Esophagus squamous epithelium (tissue), 5 donors: ENCODE measurements at places on chromosomes 5 and 9.

GRCh38 chr5:164748861-164749260, 1243.4 kb downstream of the MAT2B start:
- DNase-seq = no peak

- no peak for DNase-seq
Observed at GRCh38 chr9:2570615-2571479, 50.7 kb upstream of the VLDLR start.

DNA sequence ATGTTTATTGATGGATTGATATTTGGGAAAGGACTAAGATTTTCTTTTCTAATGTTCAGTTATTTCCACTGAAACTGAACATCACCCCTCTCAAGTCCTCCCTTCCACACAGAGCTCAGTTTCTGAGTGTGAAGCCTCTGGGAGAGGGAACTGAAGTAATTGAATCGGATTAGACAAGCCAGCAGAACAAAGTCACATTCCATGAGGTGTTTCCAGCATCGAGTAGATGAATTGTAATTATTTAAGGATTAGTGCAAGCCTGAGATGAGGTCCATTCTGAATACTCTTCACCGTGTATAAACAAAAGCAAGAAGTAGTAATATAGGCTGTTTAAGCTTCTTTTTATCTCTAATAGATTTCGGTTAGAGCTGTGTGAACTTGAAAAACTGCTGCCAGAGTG, 2060.5 kb downstream of the MAT2B start:
- no peak for DNase-seq

DNA sequence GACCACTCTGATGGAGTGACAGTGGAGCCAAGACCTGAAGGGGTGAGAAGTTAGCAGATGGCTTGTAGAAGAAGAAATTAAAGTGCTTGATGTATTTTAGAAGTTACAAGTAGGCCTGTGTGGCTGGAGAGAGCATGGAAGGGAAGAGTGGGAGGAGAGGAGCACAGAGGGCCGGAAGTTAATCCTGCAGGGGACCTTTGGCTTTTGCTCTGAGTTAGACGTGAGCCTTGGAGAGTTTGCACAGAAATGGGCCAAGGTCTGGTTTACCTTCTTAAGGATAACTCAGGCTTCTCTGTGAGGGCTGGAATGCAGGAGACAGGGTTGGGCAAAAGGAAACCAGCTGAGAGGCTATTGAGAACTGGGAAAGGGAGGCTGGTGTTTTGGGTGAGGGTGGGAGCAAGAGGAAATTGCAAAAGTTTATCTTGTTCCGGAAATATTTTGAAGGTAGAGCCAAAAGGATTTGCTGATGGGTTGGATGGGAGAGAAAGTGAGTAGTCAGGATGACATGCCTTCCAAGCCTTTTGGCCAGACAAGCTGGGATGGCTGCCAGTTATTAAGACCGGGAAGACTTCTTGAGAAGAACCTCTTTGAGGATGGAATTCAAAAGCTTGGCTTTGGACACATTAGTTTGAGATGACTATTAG, 17.5 kb upstream of the F2RL1 start:
- DNase-seq = no peak

DNA sequence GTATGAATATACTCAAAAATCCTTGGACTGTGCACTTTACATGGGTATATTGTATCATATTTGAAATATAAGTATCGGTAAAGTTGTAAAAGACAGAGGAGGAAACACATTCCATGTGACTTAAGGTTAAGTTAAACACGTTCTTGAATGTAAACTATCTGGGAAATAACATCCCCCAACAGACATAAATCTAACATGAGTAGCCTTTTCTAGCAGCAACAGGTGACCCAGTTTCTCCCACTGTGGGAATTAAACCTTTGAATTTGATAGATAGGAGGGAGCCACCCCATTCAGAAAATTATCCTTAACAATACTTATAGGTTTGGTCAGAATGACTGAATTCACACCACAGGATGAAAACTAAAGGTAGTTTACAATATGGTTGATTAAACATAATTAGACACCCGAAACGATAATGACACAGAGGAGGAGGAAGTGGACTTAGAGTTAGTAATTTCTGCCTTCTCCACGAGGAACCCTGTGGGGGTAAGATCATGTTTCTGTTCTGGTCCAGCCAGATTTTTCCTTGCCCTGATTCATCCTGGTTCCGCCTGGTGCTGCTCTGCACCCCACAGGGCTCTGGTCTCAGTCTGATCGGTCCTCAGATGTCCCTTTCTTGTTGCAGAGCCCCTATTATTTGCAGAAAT, 84.6 kb upstream of the DNAH5 start:
- DNase-seq = no peak

- no peak for DNase-seq
Observed at GRCh38 chr5:9207817-9208418, 338.0 kb downstream of the SEMA5A start.

DNA sequence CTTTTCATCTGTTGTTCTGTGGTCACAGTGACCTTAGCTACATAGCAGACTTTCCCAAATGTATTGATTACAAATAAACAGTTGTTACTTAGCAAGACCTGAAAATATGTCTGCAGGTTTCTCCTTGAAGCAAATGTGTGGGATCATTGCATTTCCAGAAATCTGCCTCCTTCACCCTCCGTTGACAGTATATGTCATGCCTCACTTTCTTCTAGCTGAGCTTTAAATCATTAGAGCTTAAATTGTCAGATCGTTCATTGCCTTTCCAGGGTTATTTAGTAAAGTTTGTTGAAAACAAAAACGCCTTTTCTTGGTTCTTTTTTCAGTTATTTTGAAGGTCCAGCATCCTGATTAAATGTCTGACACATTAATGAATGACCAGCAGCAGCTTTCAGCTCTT, 2.3 kb upstream of the MAML1 start:
- DNase-seq = no peak
